ENCODE measurements at places on chromosomes 11 and 22.

DNA sequence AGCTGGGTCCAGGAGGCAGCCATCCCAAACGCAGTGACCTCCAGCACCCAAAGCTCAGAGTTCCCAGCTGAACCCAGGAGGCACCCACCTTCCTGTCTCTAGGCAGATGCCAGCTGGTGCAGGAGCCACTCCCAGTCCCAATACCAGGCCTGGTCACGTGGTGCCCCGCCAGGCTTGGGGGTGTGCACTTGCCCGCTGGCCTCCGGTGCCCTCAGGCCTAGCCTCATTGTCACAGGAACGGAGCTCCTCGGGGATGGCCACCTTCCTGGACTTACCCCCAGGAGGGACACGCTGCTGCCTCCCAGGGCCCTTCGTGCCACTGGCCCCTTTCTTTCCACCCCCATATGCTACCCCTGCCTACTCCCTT lies 4.6 kb downstream of the BID start:
- DNase-seq, result no peak

DNA sequence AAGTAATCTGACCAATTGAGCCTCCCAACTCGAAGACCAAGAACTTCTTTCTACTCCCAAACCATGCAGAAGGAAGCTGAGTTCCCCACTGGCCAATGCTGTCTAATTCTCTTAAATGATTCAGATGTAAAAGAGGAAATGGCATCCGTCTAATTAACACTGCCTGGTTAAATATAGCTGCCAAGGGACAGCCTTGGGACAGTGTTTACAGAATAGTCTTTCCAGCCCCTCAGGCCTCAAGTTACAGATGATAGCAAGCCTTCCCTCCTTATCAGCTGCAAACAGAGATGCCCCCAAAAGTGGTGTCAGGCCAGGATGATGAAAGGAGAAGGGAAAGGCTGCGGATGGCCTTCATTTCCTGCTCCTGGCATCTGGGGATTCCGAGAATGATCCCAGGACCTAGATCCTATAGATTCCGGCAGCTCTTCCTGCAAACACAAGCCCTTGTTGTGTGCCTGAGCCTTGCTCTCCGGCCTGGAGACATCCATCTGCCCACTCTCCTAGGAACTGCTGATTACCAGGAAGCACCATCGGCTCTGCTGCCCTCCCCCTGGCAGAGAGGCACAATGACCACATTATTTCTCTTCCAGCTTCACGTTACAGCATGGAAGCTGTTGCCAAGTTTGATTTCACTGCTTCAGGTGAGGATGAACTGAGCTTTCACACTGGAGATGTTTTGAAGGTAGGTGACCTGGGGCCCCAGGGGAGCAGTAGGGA lies 13.5 kb upstream of the TMA7B start:
- no peak for DNase-seq

GRCh38 chr11:87212891-87213290 lies 175.2 kb downstream of the TMEM135 start:
- DNase-seq, result no peak

DNA sequence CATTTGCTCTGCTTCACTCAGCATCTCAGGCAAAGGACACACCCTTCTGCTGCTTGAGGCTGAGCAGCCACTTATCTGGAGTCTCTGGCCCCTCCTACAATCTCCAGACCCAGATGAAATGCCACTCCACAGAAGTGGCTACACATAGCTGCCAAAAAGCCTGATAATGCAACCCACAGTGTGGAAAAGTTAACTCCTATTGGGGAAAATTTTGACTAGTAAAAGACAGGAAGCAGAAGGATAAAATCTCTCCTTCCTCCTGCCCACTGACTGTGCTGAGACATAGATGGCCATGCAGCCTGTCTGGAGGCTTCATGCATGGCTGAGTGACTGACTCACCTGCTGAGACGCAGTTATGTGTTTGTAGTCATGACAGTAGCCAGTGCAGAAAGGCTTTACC lies 92.3 kb upstream of the TEAD1 start:
- peak; percentile 8 for DNase-seq

DNA sequence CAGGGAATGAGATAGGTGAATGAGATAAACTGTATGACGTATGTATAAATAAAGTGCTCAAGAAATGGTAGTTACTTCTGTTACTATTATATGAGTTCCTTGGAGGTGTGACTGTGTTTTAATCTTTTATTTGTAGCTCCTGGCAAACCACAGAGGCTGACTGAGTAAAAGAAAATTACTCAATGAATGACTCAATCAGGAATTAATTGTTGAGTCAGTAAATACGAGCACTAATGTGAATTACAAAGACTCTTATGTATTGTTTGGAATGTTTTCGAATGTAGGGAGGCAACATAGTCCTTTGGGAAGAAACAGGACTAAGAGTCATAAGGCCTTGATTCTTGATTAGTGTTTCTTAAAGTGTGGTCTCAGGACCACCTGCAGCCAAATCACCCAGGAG lies 51.1 kb upstream of the BLID start:
- no peak for DNase-seq

DNA sequence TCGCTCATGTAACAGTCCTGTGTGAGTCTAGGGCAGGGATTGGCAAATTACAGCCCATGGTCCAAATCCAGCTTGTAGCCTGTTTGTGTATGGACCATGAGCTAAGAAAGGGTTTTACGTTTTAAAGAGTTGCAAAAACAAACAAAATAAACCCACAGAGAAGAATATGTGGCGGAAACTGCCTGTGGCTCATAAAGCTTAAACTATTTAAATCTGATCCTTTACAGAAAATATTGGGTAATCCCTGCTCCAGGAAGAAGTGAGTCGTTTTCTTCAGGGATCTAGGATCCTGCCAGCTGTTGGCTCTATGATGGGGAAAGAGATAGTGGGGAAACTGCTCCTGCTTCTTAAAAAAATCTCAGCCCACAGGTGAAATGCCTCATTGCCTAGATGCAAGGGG lies 3.4 kb upstream of the OR6Q1 start:
- DNase-seq, result no peak

All from NCI-H2107 (cell line).